Stimulated activated CD4-positive, alpha-beta T cell treated with anti-CD3 and anti-CD28 coated beads, Interleukin-1b, Interleukin-23, amount 100 ng/mL, for 48 hours (primary cell): ENCODE measurements at places on chromosomes 2 and 18.

DNA sequence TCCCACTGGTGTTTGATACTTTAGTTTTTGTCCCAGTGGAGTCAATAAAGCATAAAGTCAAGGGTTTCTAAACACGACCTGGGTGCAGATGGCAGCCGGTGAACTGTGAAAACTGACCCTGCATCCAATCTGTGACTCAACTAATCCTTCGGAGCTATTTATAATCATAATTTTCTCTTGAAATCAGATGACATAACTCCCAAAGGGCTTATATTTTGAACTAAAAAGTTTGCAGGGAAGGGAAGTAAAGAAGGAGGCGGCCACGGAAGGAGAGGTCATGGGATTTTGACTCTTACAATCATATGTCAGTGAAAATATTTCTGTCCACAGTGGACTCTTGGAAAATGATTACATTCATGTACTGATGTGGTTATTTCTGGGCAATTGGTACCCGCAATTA, 178.5 kb downstream of the PDE1A start:
- DNase-seq: no peak

GRCh38 chr2:222352981-222353380, 54.2 kb upstream of the PAX3 start:
- no peak for DNase-seq

- no peak for DNase-seq
Measured at GRCh38 chr2:10326707-10327594, 24.2 kb downstream of the HPCAL1 start.

- no peak for DNase-seq
Measured at GRCh38 chr2:127913808-127914457, 28.2 kb upstream of the AMMECR1L start.

GRCh38 chr18:72869226-72870185, 1.7 kb upstream of the NETO1 start:
- no peak for DNase-seq

DNA sequence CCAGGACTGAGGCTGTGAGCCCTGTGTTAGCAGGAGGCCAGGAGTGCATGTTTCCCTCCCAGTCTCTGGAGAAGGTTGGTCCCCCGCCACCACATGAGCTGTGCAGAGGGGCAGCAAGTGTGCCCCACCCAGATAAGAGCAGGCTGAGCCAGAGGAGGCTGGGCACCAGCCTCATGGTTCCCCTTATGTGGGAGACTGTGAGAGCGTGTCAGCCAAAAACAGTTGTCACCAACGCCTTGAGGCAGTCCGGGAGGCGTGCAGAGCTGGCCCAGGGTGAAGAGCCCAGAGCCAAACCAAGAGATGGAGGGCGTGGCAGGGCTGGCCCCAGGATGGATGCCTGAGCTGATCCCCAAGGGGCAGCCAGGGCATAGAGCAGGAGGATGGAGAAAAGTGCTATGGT, 128.7 kb upstream of the GLI2 start:
- DNase-seq: no peak
